ENCODE measurements at places on chromosomes 11 and 22.

GRCh38 chr11:126163074-126163700 lies 48.3 kb downstream of the RPUSD4 start:
- no peak for DNase-seq

GRCh38 chr11:17793642-17794170 lies 59.1 kb downstream of the KCNC1 start:
- DNase-seq = no peak

DNA sequence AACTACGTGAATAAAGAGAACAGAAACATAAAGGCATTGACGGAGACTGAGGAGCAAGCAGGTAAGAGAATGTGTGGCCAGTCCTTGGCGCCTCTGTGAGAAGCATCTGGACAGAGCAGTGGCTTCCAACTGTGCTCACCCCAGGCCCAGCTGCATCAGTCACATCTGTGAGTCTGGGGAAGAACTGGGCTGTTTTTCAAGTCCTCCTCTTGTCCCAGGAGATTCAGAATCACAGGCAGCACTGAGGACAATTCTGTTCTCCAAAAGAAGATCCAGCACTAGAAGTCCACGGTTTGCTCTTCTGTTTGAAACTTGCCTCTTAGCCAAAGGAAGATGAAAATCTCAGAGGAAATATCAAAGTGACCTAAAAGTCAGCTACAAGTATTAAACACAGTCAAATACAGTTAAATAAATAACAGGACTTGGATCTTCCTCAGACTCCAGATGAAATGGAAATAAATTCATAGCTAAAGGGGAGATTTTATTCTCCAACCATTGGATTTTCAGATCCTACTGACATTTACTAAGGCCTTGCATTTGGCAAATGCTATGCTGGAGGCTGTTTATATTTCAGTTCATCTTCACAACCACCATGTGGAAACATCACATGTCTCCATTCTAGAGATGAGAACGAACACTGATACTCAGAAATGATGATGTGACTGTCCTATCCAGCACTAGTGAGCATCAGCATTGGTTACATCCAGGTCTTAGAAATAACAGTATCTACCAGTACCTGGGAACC lies 14.1 kb downstream of the FAM181B start:
- DNase-seq = no peak

- no peak for DNase-seq
These were observed 116.2 kb downstream of the FAT3 start for GRCh38 chr11:92340839-92341238.

DNA sequence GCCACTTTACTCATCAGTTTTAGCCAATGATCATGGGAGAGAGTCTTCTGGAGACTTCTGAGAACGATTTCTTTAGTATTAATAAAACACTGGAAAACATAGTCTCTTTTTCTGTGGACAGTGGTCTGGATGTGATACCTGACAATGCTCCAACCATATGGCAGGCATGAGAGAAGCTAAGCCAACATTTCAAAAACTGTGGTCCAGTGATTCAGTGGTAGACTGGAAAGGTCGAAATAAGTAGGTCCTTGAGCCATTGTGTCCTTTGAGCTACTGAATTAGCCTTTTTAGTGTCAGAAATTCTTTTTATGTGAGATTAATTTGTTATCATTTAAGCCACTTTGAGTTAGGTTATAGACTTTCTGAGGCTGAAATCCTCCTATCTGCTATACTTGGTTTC lies 197.7 kb upstream of the CTSC start:
- DNase-seq = no peak

DNA sequence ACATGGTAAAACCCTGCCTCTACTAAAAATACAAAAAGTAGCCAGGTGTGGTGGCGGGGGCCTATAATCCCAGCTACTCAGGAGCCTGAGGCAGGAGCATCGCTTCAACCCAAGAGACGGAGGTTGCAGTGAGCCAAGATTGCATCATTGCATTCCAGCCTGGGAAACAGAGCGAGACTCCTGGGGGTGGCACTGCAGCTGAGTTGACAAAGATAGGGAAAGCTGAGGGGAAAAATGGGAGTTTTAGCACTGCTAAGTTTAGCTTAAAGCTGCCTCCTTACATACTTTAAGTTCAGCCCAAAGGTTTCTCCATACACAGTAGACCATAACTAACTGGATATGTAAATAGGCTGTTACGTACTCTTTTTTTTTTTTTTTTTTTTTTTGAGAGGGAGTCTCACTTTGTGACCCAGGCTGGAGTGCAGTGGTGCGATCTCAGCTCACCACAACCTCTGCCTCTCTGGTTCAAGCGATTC lies 9.0 kb upstream of the USP28 start:
- DNase-seq = no peak

- DNase-seq = no peak
These were observed 18.2 kb downstream of the RTN4R start for GRCh38 chr22:20249797-20250354.

DNA sequence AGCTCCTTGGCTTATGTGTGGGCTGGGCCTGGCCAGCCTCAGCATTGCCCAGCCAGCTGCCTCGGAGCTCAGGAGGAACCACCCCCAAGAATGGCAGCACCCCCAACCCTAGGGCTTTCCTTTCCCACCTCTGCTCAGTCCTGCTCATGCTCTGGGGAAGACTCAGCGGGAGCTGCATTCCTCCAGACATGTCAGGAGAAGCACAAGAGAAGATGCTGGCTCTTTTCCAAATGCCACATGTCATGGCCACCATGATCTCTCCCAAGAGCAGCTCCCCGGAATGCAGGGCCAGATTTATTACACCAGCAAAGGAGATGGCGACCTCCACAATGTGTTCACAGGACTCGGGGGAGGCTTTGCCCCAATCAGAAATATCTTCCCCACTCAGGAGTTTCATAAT lies 143.7 kb downstream of the PKNOX2 start:
- no peak for DNase-seq

- DNase-seq = no peak
These were observed 37.3 kb upstream of the TOP3B start for GRCh38 chr22:22019659-22020424.

GRCh38 chr11:104625246-104625645 lies 273.0 kb downstream of the CASP12 start:
- no peak for DNase-seq

DNA sequence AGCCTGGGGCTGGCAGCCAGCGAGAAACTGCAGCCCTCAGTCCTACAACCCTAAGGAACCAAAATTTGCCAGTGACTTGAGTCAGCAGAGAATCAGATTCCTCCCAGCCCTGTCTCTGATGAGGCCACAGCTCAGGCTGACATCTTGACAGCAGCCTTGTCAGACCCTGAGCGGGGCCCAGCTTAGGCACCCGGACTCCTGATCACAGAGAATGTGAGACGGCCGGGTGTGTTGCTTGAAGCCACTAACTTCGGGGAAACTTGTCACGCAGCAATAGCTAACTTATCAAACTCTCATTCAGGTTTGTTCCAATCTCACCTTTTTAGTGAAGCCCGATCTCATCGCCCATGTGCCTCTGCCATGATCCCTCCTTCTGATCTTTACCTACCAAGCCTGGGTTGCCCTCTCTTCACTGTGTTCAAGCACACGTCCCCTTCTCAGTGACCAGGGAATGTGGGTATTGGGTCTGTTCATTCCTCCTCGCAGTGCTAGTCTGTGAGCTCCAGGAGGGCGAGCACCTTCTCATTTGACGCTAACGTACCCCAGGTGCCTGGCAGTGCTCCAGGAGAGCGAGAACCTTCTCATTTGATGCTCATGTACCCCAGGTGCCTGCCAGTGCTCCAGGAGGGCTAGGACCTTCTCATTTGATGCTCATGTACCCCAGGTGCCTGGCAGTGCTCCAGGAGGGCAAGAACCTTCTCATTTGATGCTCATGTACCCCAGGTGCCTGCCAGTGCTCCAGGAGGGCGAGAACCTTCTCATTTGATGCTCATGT lies 280.7 kb downstream of the BRD1 start:
- DNase-seq = no peak

DNA sequence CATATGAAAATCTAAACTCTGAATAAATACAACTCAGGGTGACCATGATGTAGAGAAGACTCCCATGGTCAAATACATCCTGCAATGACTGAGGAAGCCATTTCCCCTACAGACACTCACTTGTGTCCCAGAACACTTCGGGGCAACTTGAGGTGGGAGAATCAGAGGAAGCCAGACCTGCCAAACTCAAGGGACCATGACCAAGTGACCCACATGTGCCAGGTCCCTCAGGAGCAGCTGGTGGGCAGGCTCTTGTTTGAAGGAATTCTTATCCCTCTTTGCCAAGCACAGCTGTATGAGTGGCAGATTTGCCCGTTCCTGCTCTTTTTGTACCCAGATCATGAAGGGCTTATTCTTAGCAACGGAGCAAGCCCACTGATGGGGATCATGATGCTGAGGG lies 17.8 kb downstream of the SPATA19 start:
- no peak for DNase-seq

- no peak for DNase-seq
These were observed 136.2 kb downstream of the OSBP2 start for GRCh38 chr22:30830907-30831306.

DNA sequence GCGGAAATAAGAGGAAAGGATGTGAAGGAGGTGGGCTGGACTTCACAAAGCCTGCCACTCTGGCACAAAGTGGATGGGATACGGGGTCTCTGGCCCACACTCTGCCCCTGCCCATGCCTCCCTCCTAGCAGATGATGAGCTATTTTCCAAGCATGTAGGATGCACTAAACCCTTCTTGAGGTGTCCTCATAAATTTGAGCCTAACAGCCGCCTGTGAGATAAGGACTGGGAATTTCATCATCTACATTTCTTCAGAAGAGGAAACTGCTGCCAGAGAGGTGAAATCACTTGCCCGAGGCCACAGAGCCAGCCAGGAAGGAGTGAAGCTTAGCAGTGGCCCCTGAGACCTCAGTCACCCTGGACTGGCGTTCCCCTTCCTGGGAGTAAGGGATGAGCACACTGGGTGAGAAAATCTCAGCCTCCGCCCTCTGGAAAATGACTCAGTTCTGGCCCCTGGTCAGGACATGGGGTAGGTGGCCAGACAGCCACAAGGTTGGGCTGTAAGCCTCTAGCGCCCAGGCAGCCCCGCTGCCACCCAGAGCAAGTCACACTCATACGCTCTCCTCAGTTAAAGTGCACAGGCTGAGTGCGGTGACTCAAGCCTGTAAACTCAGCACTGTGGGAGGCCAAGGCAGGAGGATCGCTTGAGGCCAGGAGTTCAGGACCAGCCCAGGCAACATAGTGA lies 27.9 kb downstream of the MB start:
- no peak for DNase-seq

DNA sequence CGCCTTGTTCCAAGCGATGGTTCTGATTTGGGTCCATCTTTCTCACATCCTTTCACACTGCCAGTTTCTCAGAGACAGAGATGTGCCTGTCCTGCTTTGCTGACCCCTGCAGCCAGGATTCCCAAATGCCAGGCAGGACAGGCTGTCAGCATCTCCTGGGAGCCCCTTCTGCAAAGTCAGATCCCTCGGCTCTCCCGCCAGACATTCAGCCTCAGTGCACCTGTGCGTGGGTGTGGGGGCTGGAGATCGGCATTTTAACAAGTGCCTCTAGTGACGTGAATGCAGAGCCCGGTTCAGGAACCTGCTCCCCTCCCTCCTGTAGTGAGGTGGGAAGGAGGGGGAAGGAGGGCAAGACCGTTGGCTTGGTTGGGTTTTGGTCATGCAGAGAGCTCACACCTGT lies 108.9 kb upstream of the FGF3 start:
- DNase-seq = no peak

GRCh38 chr22:21837248-21837979 lies 30.0 kb downstream of the MAPK1 start:
- DNase-seq = no peak

DNA sequence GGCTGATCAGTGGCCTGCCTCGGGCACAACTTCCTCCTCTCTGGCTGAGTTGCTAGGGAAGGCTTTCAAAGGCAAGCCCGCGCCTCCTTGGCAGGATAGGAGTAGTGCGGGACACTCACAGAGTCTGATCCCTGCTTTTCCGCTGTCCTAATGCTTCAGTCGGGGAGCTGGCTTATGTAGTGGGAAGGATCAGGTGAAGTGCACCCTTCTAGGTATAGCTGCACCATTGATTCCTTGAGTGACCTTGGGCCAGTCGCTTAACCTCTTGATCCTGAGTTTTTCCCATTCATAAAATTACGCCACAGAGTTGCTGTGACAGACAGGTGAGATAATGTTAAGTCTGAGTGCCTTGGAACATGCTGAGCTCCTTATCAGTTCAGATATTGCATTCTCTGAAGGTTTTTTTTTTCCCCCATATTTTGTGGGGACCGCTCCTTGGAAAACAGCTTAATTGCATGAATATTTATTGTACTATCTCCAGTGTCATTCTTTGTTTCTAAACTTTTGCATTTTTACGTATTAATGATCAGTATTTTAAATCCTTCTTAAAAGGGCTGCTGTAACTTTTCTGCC lies 961 bp downstream of the IPO7 start:
- DNase-seq = no peak

DNA sequence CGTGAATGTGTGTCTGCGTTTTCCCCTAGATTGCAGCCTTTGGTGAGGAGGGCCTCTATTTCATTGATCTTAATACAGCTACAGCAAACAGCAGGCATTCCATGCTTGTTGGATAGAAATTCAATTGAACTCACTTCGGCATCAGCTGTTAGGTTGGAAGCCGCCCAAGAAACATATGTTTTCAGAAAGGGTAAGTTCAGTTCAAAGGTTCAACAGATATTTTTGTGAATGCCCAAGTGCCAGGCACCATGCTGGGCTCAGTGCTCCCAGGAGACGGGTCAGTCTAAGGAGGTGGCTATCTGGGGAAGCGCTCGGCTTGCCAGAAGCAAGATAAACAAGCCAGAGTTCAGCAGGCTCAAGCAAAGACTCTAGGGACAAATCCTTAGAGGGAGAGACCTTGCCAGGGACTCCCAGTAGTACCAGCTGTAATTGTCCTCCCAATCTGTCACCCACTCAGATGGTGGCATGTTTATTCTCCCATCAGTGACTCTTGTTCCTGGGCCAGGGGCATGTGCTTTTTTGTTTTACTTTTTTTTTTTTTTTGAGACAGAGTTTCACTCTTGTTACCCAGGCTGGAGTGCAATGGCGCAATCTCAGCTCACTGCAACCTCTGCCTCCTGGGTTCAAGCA lies 64.5 kb upstream of the LARGE1 start:
- no peak for DNase-seq

DNA sequence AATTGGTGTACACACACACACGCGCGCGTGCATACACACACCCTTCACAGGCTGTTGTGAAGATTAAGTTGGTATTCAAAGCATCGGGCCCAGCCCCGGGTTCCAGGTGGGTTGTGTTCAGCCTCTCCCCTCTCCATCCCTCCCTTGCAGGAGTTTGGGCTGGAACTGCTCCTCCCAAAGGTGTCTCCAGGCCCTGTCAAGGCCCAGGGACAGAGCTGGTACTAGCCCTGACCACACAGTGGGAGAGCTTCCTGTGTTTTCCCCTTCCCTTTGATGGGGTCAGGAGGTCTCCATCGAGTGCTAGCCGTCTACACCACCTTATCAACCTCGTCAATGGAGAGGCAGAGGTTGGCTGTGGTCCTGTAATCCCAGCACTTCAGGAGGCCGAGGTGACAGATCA lies 36.5 kb upstream of the CSNK1E start:
- no peak for DNase-seq
